ENCODE measurements at places on chromosomes 7 and 10. TPM values are rescaled to one million over a fixed set of nuclear protein-coding genes. Genes with fewer than 3 reads are reported as not detected.

GRCh38 chr7:51705701-51706100 is 389.1 kb upstream of the COBL start:
- no peak for DNase-seq

DNA sequence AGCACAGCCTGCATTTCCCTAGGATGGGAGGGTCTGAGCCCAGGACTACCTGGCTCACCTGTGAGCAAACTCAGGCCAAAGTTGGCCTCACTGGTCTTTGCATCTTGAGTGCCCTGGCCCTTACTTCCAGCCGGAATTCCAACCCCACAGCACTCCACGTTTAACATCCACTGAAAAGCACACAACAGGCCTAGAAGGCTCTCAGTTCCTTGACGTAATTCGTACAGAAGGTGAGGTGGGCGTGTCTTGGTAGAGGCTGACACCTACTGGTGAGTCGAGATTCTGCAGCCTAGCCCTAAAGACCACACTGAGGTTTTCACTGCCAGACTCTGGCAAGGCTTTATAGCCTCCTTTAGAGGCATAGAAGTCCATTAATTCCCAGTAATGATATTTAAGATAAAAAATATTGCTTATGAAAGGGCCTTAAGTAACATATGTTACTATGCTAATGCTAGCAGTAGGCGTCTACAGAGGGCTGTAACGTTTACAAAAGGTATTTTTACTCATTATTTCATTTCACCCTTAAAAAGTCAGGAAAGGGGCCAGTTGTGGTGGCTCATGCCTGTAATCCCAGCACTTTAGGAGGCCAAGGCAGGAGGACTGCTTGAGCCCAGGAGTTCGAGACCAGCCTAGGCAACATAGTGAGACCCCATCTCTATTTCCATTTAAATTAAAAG is 95.8 kb downstream of the HIP1 start:
- peak; percentile 28 for DNase-seq

DNA sequence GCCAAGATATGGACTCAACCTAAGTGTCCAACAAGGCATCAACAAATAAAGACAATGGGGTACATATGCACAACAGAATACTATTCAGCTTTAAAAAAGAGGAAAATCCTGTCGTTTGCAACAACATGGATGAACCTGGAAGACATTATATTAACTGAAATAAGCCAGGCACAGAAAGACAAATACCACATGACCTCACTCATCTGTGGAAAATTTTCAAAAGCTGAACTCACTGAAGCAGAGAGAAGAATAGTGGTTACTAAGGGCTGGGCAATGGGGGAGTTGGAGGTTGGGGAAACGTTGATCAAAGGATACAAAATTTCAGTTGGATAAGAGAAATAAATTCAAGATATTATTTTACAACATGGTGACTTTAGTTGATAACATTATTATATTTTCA is 221.4 kb upstream of the PITRM1 start:
- no peak for DNase-seq

Gene TLL2
- 0.41 TPM for total RNA-seq

Gene OR2A12
- total RNA-seq: not detected

- no peak for DNase-seq
Measured at GRCh38 chr7:105153531-105153930, 139.5 kb downstream of the KMT2E start.

DNA sequence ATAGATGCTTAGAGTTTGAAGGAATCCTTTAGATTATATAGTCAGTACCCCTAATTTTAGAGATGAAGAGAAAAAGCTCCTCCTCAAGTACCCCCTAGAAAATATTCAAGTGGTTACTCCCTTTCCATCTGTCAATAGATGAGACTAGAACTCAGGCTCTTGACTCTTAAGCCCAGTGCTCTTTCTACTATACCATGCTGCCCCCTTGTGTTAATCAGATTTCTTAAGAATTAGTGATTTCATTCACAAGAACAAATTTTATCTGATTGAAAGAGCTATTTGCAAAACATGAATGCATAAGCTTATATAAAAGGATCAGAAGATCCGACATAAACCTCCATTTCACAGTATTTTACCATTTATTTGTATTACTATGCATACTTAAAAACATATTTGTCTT is 179.3 kb downstream of the TFEC start:
- DNase-seq: no peak

GRCh38 chr10:6501931-6502330 is 78.1 kb downstream of the PRKCQ start:
- DNase-seq: no peak

DNA sequence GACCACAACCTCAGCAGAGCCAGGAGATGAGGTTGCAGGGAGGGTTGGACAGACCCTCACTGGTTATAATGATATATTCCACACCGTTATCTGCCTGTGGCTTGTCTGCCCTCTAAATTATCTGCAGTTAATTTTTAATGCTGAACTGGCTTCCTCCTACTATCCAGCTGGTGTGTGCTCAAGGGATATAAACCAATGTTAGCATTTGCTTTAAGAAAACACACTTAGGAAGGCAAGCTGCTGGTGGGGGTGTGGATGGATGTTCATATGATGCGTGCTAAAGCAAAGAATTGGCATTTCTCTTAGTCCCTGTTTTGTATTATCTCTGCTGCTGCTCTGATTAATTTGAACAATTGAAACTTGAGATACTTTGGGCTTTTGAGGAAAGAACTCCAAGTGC is 132.2 kb upstream of the NPVF start:
- DNase-seq: no peak

Gene STEAP1
- 1.0 TPM for total RNA-seq

GRCh38 chr7:31043051-31043471 is 9.0 kb upstream of the ADCYAP1R1 start:
- DNase-seq: no peak

DNA sequence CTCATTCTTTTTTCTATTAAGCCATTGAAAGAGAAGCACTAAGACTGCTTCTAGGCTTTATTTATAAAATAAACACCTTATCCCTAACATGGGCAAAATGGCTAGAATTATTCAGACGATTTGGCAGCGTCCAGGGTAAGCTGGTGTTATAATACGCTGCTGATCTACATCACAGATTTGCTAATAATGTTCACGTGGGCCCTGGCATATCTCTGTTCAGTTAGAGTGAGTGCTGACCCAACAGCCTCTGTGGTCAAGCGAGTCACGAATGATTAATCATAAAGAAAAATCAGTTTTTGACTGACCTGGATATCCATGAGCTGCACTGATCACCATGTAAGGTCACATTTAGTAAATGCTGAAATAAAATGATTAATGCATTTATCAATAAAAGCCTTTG is 28.4 kb upstream of the CBLL1 start:
- no peak for DNase-seq

- no peak for DNase-seq
Measured at GRCh38 chr10:69760072-69760471, 41.6 kb upstream of the COL13A1 start.

DNA sequence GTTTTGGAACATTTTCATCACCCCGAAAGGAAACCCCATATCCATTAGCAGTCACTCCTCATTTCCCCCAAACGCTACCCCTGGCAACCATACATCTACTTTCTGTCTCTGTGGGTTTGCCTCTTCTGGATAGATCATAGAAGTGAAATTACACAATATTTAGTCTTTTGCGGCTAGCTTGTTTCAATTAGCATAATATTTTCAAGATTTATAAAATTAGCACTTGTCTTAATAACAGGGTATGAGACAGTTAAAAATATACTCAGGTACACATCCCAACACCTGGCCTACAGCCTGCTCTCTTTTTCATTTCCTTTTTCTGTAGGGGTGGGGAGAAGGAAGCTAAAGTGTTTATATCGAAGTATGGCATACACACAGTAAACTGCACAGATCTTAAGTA is 81.4 kb upstream of the LRGUK start:
- no peak for DNase-seq

DNA sequence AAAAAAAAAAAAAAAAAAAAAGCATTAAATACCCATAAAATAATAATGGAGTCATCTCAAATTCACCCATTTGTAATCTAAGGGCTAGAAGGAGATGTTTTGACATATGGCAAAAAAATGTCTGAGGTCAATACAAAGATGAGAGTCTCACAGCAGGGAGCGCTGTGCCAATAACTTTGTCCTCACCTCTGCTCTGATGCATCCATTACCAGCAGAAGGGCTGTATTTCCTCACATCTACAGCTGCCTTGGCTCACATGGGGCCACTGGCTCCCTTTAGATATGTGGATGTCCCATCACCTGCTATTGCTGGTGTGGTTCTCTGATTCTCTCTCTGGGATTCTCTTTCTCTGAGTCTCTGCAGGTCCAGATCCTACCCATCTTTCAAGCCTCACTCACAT is 90.3 kb upstream of the FAM133B start:
- no peak for DNase-seq

Gene CLDN4
- 1.6 TPM for total RNA-seq

Data from endothelial cell (in vitro differentiated cells).